ENCODE measurements at places on chromosomes 11 and 22.

- no peak for DNase-seq
Measured at GRCh38 chr11:21556926-21557325, 636.0 kb upstream of the ANO5 start.

- no peak for DNase-seq
Measured at GRCh38 chr11:8720352-8720751, 37.8 kb downstream of the RPL27A start.

GRCh38 chr11:127195501-127196120, 195.0 kb upstream of the KIRREL3 start:
- DNase-seq: no peak

GRCh38 chr11:3202759-3203158, 15.9 kb downstream of the MRGPRG start:
- DNase-seq: no peak

Data from NCI-H2227 treated with DMSO at 0.1 percent for 48 hours (cell line).